ENCODE measurements at places on chromosomes 7 and 10.
A peak's percentile ranks its signal among the peaks of the same experiment; 100 is the strongest.

GRCh38 chr10:103277713-103278536 is 987 bp downstream of the INA start:
- DNase-seq, result no peak

DNA sequence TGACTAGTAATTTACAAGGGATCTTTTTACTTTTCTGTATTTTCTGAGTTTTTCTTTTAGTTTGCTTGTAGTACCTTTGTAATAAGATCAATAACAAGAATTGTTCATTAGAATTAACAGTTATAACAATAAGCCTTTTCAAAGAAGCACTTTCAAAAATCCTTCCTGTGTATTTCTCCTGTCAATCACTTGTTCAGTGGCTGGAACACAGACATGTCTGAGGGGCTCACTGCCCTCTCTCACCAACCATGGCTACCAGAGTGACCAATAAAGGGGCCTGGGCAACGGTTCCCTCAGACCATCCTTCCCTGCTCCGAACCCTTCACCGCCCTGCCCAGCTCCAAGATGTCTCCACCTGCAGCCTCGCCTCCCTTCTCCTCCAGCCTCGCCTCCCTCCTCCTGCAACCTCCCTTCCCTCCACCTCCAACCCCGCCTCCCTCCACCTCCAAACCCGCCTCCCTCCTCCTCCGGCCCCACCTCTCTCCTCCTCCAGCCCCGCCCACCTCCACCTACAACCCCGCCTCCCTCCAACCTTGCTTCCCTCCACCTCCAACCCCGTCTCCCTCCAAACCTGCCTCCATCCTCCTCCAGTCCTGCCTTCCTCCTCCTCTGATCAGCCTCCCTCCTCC is 353.4 kb downstream of the TNS3 start:
- DNase-seq, result no peak

DNA sequence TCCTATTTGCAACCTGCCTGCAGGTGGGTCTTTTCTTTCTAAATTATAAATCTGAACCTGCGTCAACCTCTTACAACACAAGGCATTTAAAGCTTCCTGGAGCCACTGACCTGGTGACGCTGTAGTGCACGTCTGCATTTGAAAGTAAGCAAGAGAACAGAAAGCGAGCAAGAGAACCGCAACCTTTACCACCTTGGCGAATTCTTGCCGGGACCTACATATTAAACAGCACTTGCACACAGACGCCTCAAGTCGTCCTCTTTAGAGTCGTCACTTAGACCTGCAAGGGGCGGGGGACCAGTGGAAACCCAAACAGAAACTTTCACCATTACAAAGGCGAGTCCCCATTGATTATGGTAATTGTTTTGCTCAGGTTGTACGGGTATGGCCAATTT is 9.5 kb downstream of the GLI3 start:
- no peak for DNase-seq

DNA sequence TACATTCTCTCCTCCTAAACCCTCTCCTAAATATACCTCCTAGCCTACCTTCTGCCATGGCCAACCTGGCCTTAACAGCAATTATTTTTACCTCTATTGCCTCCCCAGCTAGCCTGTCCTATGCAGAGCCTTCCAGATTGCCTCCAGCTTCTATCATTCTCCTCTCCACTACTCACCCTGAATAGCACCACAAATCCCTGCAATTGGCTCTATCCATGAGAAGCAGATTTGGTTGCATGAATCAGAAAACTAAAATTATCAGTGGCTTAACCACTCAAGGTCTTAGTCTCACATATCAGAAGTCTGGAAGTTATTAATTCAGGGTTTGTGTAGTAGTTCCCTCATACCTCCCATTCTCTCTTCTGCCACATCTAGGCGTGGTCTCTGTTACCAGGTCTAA is 120.3 kb upstream of the CACUL1 start:
- DNase-seq, result no peak

GRCh38 chr7:102254521-102254920 is 32.1 kb upstream of the SH2B2 start:
- no peak for DNase-seq

DNA sequence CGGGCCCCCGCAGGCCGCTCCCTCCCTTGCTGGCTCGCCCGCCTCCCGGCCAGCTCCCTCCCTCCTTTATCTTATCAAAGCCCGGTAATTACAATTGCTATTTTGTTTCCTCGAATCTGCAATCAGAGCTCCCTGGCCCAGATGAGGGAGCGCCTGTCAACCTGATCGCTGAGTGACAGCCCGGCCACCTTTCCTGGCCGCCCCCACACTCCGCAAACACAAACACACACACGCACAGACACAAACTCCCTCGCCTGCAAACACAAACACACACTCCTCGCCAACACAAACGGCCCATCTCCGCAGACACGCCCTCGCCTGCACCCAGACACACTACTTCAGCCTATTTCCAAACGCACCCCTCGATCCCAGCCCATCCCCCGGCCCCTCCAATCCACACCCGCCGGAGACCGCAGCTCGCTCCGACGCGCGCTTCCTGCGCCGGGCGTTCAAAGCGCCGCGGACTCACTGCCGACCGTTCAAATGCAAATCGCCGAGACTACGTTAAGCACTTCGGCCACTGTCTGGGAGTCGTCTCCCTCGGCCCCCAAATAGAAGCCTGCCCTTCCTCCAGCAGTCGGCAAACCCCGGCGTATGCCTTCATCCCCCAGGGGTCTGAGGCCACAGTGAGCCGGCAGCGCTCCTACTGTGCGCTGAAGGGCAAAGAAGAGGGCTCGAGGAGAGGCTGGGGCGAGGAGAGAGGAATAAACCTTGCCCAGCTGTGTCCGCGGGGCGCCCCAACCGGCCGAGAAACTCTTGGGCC is 3.0 kb upstream of the FGF8 start:
- no peak for DNase-seq

DNA sequence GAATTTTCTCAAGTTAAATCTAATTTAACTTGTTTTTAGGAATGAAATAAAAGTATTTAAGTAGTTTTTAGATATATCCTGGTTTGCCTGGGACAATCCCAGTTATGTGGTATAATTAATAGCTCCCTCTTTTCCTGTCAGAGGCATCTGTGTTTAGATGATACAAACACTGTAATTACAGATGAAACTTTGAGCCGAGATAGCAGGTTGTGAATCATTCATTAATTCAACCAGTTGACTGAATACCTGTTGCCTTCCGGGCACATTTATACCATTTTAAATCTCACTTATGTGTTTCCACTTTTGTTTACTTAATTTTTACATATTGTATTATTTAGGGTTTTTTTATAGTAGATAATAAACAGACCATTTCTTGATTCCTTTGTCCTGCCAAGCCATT is 82.1 kb upstream of the GATA3 start:
- no peak for DNase-seq

GRCh38 chr7:20602306-20602705 is 13.2 kb upstream of the ABCB5 start:
- DNase-seq, result no peak

DNA sequence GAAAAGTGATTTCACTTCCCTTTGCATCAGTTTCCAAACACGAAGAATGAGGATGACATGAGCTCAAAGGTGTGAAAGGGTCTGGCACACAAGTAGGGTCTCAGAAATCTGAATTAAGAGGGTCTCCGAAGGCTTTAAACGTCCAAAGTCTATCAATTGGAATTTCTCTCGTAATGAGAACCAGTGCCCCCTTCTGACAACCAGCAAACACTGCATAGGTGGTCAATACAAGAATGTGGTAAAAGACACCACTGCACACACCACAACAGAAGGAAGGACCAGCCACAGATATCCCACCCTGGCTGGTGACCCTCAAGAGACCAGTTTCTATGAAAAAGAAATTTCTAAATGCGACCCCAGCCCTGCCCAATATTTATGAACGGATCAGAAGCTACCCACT is 78.1 kb downstream of the CALN1 start:
- no peak for DNase-seq

- no peak for DNase-seq
These were observed 275.8 kb upstream of the SEMA3D start for GRCh38 chr7:85462671-85463070.

DNA sequence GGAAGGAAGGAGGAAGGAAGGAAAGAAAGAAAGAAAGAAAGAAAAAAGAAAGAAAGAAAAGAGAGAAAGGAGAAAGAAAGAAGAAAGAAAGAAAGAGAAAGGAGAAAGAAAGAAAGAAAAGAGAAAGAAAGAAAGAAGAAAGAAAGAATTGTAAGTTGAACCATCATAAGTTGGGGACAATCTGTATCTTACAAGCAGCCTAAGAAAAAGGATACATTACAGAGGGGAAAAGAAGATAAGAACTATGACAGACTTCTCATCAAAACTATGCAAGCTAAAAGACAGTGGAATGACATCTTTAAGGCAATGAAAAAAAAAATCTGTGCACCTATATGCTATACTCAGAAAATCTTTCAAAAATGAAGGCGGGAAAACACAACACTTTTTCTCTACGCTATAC is 50.3 kb upstream of the SP4 start:
- DNase-seq, result peak; percentile 20

DNA sequence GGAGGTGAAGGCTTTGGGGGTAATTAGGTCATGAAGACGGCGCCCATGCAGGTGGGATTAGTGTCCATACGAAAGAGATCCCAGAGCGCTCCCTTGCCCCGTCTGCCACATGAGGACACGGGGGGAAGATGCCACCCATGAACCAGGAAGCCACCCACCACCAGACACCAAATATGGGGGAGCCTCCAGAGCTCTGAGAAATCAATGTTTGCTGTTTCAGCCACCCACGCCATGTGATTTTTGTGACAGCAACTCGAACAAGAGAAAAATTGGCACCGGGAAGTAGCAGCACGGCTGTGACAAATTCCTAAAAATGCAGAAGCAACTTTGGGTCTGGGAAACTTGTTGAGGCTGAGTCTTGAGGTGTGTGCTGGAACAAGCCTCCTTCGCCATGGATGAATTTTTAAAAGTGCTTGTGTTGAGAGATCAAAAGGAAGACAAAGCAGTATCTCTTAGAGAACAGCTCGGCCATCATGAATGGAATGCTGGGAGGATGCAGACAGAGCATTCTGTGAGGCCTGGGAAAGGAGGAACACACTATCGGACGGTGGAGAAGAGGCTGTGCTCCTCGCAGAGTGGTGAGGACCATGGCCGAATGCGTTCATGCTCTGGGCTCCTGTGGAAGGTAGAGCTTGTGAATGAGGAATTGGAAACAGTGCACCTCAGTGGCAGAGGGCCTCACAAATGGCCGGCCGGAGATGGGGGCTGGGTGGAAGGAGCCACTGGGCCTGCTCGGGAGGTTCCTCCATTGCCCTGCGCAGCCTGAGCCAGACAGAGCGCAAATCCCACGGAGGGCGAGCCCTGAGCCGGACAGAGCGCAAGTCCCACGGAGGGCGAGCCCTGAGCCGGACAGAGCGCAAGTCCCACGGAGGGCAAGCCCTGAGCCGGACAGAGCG is 277.5 kb downstream of the PTPRN2 start:
- no peak for DNase-seq

- DNase-seq, result no peak
These were observed 517.5 kb upstream of the FOXK1 start for GRCh38 chr7:4164556-4164955.

DNA sequence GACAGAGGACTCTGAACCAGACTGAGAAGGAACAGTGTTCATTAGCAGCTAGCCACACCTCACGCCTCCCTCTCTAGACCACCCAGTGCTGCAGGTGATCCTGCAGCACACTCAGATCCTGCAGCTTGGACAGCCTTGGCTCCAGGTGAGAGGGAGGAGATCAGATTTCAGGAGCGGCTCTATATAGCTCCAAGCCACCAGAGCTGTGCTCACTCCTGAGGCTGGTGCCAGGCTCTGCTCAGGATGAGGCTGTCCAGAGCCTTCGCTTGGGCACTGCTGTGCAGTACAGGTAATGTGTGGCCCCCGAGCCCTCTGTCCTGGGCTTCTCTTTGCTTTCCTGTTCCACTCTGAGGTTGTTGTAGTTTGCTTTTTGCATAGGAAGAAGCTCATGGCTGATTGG is 42.4 kb downstream of the C10orf120 start:
- no peak for DNase-seq

DNA sequence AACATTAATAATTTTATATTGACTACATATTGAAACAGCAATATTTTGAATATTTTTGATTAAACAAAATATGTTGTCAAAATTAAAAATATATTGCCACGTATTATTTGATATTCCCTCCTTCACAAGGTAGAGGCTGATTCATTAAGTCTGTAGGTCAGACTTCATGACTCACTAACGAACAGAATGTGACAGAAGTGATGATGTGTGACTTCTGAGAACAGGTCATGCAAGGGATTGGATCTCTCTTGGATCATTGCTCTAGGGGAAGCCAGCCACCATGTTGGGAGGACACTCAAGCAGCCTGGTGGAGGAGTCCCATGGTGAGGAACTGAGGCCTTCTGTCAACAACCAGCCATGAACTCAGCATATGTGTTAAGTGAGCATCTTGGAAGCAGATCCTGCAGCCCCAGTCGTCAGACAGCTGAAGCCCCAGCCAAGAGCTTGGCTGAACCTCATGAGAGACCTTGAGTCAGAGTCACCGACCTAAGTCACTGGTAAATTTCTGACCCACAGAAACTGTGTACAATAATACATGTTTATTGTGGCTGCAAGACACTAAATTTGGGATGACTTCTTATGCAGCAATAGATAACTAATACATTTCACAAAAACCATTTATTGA is 66.6 kb downstream of the HTR5A start:
- DNase-seq, result no peak

- DNase-seq, result no peak
These were observed 208.4 kb downstream of the DIP2C start for GRCh38 chr10:480928-481552.

Data from OCI-M1 (cell line).